Smooth muscle cell of bladder (primary cell): ENCODE measurements at places on chromosomes 13 and 19. TPM values are rescaled to one million over a fixed set of nuclear protein-coding genes. Genes with fewer than 3 reads are reported as not detected.

GNA15 gene
- under 0.01 TPM in 1 of 2 replicates, not detected in the other for total RNA-seq

SHISA2 gene
- under 0.01 TPM in 2 replicates for total RNA-seq

KLK3 gene
- total RNA-seq, result not detected in 2 replicates

URAD gene
- total RNA-seq, result not detected in 2 replicates

SIGLEC14 gene
- not detected in 2 replicates for total RNA-seq

SUGT1 gene
- 34.6 and 52.0 TPM in 2 replicates for total RNA-seq

COX7A1 gene
- 45.4 and 90.6 TPM in 2 replicates for total RNA-seq

CEACAM5 gene
- not detected in 2 replicates for total RNA-seq

SIGLEC5 gene
- total RNA-seq, result not detected in 2 replicates

ATP12A gene
- total RNA-seq, result not detected in 2 replicates

KL gene
- total RNA-seq, result under 0.01 and 0.18 TPM in 2 replicates

UTP14C gene
- total RNA-seq, result 14.6 and 15.9 TPM in 2 replicates

SLC25A15 gene
- total RNA-seq, result 14.4 and 15.9 TPM in 2 replicates

SGCG gene
- 12.5 and 15.1 TPM in 2 replicates for total RNA-seq

ZNF66 gene
- total RNA-seq, result 0.37 and 0.71 TPM in 2 replicates

CTXN1 gene
- total RNA-seq, result 0.85 and 1.9 TPM in 2 replicates

ALOX5AP gene
- 0.71 and 0.74 TPM in 2 replicates for total RNA-seq

FAM83E gene
- total RNA-seq, result 0.28 and 0.46 TPM in 2 replicates

CACNG6 gene
- total RNA-seq, result 0.83 and 2.3 TPM in 2 replicates

CEACAM8 gene
- not detected in 2 replicates for total RNA-seq

CD37 gene
- not detected in 2 replicates for total RNA-seq

SHISA7 gene
- not detected in 2 replicates for total RNA-seq

C19orf33 gene
- total RNA-seq, result 0.65 and 0.71 TPM in 2 replicates

CFD gene
- total RNA-seq, result 61.8 and 93.7 TPM in 2 replicates

KIR2DL3 gene
- total RNA-seq, result not detected in 2 replicates

DENND1C gene
- total RNA-seq, result not detected in 2 replicates

PTOV1 gene
- total RNA-seq, result 47.9 and 61.5 TPM in 2 replicates

ZNF541 gene
- 0.28 TPM in 2 replicates for total RNA-seq

SCN1B gene
- total RNA-seq, result 6.0 and 8.1 TPM in 2 replicates

OR7C1 gene
- not detected in 2 replicates for total RNA-seq

ZNF227 gene
- 18.6 and 18.9 TPM in 2 replicates for total RNA-seq

ZNF429 gene
- 4.6 and 5.0 TPM in 2 replicates for total RNA-seq

ERICH4 gene
- total RNA-seq, result 0.09 TPM in 1 of 2 replicates, not detected in the other

ZNF28 gene
- 12.4 and 13.2 TPM in 2 replicates for total RNA-seq

ZFP28 gene
- 5.5 and 6.6 TPM in 2 replicates for total RNA-seq

ZNF681 gene
- 0.28 TPM in 2 replicates for total RNA-seq

COX6B2 gene
- total RNA-seq, result under 0.01 TPM in 1 of 2 replicates, not detected in the other

LIPE gene
- 2.4 and 3.0 TPM in 2 replicates for total RNA-seq

FGF14 gene
- total RNA-seq, result 0.14 and 1.4 TPM in 2 replicates

APOC1 gene
- total RNA-seq, result 1.8 and 3.6 TPM in 2 replicates

PNKP gene
- total RNA-seq, result 26.9 and 33.4 TPM in 2 replicates

CCDC194 gene
- not detected in 2 replicates for total RNA-seq

TMEM255B gene
- 0.71 and 1.4 TPM in 2 replicates for total RNA-seq

TNFSF9 gene
- total RNA-seq, result 0.28 and 0.37 TPM in 2 replicates

NANOS2 gene
- not detected in 2 replicates for total RNA-seq

KASH5 gene
- total RNA-seq, result not detected in 2 replicates

PNMA8B gene
- total RNA-seq, result 1.4 and 2.2 TPM in 2 replicates

FUT2 gene
- total RNA-seq, result not detected in 2 replicates

CAMSAP3 gene
- not detected in 2 replicates for total RNA-seq

ATP4B gene
- not detected in 2 replicates for total RNA-seq

PCDH17 gene
- under 0.01 and 0.09 TPM in 2 replicates for total RNA-seq

CFAP97D2 gene
- not detected in 2 replicates for total RNA-seq

ZGLP1 gene
- 0.28 and 0.37 TPM in 2 replicates for total RNA-seq

RASGRP4 gene
- not detected in 2 replicates for total RNA-seq

CEACAM16 gene
- not detected in 2 replicates for total RNA-seq

CCDC8 gene
- 22.0 and 34.7 TPM in 2 replicates for total RNA-seq

FFAR2 gene
- not detected in 2 replicates for total RNA-seq
